NCI-H1092 treated with DMSO at 0.1 percent for 48 hours (cell line): ENCODE measurements at places on chromosomes 3 and 15.

DNA sequence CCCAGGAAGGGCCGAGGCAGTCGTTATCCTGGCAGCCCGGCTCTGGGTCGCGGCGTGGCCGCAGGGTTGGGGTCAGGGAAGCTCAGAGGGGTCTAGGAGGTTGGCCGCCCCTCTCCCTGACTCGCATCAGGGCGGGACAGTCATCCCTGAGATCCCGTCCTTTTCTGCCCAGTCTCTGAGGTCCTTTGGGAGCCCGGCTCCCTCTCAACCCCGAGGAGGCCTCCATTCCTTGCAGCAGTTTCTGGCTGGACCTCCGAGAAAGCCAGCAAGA, 495 bp downstream of the HYAL2 start:
- DNase-seq: no peak

DNA sequence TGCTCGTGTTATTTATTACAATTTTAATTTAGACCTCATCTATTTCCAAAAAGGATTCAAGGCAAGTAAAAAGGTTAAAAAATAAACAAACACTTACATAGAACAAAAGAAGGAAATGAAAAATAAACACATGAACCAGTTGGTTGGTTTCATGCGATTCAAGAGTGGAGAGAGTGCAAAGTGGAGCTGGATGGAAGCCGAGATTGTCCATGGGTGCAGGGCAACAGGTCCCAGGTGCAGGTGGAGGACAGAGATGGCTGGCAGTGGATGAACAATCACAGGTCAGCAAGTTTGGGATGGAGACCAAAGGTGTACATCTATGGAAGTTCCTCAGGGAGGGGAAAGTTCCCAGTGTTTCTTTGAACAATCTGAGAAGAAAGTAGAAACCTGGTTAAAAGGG, 11.6 kb upstream of the SEMA5B start:
- DNase-seq: no peak

DNA sequence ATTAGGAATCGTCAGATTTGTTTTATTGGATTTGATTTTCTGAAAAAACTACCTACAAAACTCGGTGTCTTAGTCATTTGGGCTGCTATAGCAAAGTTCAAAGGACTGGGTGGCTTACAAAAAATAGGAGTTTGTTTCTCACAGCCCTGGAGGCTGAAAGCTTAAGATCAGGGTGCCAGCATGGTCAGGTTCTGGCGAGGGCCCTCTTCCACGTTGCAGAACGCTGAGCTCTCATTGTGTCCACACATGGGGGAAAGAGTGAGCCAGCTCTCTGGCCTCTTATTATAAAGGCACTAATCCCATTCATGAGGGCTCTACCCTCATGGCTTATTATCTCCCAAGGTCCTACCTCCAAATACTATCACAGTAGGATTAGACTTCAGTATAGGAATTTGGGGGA, 40.6 kb upstream of the MRPS22 start:
- DNase-seq: no peak

DNA sequence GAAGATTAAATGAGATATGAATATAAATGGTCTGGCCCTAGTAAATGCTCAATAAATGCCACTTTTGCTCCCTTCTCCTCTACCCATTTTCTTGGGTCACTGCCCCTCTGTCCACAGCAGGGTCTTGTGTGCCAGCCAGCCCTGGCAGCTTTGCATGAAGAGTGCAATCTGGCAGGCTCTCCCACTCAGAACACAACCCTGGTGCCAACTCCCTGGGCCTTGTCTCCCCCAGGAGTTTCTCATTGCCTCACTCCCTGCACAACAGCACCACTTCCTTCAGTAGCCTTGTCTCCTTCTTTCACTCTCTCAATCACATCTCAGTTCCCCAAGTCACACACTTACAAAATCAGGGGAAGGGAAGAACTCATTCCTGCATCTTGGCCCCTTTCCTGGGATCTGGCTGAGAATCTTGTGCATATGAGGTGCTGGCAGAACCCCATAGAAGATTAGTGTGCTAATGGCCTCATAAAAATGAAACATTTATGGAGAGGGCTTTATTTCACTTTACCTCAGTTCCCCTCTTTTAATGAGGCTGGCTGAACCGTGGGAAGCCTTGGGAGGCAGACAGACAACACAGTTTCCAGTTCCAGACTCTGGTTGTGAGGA, 445.9 kb upstream of the PROK2 start:
- no peak for DNase-seq

GRCh38 chr15:60154764-60155325, 150.7 kb downstream of the FOXB1 start:
- DNase-seq: no peak

DNA sequence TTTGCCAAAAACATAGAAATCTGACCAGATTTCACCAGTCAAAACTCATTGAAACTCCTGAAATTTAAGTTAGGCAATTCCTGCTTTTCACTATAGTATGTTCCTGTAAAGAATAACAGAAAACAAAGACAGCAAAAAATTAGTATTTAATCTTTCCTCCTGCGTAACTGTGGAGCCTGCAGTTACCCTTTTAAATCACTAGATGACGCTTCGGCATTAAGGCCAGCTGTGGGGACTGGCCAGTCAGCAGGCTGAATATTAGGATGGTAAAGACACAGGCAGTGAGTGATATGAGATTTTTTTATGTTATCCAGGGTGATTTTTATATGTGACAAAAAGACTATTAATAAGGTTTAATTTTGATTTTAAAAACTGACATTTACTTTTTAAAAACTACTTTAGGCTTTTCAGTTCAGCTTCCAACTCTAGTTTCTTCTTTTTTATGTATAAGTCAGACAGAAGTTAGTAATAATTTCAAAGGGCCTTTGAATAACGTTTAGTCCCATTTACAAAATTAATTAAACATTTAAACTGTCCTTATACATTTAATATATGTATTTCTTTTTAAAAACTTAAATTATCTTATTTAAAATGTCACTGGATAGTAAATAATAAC, 165.1 kb downstream of the PPM1L start:
- peak; percentile 45 for DNase-seq

DNA sequence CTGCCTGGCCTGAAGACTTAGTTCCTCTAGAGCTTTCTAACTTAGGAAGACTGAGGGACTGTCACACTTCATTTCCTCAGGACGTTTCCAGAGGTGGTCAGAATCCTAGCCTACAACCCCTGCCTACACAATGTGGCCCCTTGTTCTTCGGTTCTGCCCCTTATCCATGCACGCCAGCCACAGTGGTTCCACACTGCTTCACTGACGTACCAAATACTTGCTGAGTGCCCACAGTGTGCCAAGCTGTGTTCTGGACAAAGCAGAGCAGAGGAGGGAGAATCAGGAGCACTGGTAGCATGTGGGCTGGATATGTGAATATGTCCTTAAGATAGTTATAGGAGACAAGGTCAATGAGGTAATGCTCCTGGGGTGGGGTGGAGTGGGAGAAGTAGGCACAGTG, 70.5 kb upstream of the SAMMSON start:
- no peak for DNase-seq

GRCh38 chr3:55818485-55818884, 331.4 kb upstream of the WNT5A start:
- no peak for DNase-seq

DNA sequence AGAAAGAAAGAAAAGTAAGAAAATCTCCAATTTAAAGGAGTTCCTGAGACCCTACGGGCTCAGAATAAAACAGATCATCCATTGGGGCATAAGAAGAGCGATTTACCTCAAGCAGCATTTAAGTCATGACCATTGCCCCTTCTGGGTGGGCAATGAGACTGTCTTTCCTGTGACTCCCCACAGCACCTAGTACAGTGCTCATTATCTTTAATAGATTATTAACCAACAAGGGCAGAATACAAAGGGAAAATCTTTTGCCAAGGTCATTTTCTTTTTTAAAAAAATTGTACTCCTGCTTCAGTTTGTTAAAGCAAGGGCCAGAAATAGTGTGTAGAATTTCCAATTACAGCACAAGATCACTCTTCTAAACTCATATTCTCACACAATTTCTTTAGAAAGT, 443.3 kb upstream of the AGTR1 start:
- DNase-seq: no peak

GRCh38 chr3:138768125-138768524, 66.6 kb downstream of the PIK3CB start:
- DNase-seq: no peak

DNA sequence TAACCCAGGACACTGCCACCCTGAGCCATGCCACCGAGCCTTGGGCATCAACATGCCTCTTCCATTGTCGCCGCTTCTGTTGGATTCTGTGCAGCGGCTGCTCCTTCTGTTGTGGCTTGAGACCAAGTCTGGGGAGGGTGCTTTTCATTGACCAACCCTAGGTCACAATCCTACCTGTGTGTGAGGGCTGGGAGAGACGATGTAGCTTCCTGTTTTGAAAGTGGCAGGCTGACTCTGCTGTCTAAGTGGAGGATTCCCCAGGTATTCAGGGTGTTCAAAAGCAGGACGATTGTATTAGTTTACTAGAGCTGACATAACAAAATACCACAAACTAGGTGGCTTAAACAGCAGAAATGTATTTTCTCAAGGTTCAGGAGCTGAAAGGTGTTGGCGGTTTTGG, 13.0 kb upstream of the ACAP2 start:
- no peak for DNase-seq

DNA sequence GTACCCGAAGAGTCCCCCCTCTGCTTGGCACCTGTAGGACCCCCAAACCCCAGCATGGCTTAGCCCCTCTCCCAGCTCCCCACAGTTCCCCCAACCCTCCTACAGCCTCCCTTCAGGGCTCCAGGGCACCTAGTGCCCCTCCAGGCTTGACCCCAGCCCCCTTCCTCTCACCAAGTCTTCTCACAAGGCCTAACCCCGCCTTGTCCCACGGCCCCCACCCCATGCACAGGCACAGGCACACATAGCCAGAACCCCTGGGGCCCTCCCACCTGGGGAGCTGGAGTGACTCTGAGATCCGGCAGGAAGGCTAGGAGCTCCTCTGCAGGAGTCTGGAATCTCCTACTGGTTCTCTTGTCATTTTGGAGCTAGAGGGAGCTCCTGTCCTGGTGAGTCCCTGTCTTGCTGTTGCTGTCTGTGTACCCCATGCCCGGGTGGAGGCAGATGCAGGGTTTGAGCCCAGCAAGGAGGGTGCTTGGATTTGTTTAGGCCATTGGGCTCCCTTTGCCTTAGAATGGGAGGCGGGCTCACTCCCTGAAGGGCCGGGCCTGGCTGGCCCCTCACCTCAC, 39.6 kb downstream of the KLF13 start:
- no peak for DNase-seq

GRCh38 chr3:102182162-102182561, 252.7 kb upstream of the ZPLD1 start:
- DNase-seq: no peak

DNA sequence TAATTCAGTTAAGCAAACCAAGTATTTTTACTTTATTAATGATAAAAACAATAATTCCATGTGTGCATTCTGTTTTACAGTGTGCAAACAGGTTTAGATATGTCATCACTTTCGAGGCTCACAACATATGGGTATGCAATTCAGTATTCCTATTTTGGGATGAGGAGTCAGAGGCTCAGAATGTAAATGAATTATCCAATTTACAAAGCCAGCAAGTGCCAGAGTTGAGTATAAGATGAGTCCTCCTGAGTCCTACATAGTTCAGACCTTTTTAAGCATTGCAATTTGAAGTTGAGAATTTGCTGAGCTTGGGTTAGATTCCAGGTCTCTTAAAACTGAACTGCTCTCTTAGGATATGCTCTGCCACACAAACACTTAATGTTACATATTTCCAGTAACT, 424.2 kb upstream of the ROBO2 start:
- DNase-seq: no peak

DNA sequence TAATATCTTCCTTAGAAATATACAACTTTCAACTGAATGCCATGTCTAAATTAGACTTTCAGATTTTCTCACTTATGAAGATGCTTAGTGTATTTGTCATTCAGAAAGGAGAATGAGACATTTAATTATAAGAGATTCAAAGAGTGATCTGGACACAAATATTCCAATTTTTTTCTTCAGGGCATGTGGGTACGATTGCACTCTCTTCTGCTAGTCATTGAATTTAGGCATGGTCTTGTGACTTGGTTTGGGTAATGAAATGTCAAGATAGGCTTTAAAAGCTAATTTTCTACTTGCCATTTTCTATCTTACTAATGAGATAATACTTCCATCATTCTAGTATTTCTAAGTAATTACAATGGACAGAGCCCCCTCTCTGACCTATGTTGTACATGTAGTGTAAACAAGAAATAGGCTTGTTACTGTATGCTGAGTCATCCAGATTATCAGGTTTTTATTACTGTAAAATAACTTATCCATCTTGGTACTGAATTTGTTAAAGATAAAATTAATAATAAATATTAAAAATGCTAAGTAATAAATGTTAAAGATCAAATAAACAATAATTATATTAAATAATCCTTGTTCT, 770.8 kb upstream of the BCHE start:
- no peak for DNase-seq

DNA sequence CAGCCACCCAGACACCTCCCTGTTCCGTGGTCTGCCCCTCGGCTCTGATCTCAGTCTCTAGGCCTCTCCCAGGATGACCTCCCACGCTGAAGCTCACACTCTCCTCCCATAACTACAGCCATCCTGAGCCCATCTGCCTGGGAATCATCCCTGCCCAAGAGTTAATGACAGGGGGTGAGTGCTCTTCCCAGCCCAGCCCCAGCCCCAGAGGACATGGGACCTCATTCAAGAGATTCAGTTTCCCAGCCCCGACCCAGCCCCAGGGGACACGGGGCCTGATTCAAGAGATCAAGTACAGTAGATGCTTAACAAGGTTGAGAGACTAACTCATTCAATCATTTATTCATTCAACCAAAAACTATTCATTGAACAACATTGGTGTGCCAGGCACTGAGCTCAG, 272.0 kb downstream of the XXYLT1 start:
- DNase-seq: no peak

- no peak for DNase-seq
Observed at GRCh38 chr3:80334534-80334933, 566.7 kb upstream of the ROBO1 start.

- DNase-seq: no peak
Observed at GRCh38 chr3:140953028-140953960, 11.7 kb downstream of the SLC25A36 start.
